NCI-H510A treated with DMSO at 0.1 percent for 48 hours (cell line): ENCODE measurements at places on chromosomes 5 and 9.
A peak's percentile ranks its signal among the peaks of the same experiment; 100 is the strongest.

DNA sequence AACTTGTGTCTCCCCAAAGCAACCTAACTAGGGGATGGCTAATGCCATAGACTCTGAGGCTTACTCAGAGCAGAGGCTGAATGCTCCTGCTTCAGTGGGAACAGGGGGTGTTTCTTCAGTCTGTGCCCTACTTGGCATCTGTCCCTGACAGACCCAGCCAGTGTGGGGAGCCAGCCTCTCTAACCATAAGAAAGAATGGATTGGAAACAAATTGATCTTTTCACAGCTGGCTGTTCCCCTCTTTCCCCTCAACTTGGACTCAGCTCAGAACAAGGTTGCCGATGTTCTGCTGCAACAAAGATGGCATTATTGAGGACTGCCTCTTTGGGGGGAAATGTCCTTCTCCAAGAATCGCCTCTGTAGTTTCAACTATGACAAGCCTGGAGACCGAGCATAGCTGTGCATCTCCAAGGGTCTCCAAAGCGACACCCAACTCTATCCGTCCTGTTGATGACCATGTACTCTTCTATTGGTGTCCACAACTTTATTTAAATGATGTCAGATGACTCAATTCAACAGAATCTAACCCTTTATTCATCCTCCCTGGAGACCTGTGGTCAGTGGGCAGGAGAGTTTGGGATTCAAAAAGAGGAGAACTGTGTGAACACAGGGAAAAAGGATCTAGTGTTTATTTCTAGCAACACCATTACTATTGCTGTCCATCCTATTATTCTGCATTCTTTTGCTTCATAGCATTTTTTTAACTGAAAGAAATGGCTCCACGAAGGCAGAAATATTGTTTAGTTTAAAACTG is 24.7 kb upstream of the TNC start:
- no peak for DNase-seq

DNA sequence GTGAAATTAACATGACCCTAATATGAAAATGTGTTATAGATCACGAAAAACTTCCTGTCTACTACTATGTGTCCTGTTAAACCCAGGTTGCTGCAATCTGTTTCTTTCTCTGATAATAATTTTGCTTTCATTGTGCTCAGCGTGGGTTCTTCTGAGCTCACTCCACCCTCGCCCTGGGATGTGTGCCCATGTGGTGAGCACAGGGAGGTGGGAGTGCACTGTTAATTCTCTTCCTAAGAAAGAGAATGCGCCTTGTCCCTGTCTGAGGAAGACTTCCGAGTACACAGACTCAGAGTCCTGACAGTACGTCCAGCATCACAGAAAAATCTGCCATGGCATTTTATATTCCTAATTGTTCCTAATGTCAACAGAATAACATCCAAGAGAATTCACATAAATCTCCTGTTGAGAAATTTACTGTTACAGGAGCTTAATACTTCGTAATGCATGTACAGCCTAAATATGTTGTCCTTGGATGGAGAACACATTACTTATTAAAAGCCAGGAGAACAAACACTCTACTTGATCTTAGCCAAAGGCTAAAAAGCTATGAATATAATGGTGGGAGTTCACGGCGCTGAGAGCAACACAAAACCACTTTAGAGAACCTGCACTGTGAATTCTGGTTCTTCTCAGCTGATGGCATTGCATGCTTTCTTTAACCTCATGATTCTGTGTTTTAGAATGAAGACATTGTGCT is 102.6 kb downstream of the PDE4D start:
- DNase-seq, result no peak

DNA sequence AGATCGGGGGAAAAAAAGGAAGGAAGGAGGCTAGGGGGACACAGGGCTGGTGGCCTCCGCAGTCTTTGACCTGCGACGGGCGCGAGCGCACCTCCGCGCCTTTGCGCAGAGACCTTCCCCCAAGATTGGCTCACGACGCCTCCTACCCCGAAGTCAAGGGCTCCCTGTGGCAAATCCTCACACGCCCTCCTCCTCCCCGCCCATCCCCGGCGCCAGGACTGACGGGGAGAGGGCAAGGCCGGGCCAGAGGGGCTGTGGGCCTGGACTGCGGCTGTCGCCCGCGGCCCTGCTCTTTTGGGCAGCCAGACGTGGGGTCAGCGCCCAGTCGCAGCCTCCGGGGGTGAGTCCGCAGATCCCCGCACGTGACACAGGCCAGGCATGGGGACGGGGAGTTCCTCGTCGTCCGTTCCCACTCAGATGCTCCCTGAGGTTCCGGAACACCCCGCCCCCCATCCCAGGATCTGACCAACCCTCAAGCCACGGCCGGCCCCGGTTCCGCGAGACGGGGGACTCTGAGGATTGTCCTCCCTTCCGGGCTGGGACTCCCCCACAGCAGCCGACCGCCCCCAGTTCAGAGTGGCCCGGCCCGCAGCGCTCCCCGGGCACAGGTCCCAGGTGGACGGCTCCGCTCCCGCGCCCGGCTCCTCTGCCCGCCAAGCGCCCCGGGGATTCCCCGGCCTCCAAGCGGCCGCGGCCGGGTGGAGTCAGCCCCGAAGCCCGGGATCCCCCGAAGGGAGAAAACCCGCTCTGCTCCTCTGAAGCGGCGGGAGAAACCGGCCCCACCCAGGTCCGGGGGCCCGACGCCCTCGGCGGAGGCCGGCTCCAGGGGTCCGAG is 543 bp upstream of the ANKRD33B start:
- no peak for DNase-seq

DNA sequence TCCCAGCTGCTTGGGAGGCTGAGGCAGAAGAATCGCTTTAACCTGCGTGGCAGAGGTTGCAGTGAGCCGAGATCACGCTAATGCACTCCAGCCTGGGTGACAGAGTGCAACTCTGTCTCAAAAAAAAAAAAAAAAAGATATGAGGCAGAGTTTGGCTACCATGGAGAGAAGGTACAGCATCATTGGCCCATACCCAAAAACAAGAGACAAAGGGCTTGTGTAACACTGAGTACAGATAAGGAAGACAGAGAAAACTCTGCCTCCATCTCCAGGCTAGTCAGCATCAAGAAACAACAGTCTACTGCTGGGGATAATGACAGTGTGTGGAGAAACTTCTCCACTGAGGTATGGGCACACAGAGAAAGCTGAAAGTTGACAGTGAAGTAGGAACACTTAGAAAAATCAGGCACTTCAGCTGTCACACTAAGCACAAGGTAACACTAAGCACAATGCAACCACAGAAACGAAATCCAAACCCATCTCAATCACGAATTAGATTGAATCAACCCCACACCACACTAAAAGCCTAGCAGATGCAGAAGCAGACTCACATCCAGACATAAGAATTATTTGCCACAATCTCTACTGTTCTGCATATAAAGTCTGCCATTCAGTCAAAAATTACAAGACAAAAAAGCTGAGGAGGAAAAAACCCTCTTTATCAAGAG is 10.5 kb downstream of the PJA2 start:
- DNase-seq, result no peak

DNA sequence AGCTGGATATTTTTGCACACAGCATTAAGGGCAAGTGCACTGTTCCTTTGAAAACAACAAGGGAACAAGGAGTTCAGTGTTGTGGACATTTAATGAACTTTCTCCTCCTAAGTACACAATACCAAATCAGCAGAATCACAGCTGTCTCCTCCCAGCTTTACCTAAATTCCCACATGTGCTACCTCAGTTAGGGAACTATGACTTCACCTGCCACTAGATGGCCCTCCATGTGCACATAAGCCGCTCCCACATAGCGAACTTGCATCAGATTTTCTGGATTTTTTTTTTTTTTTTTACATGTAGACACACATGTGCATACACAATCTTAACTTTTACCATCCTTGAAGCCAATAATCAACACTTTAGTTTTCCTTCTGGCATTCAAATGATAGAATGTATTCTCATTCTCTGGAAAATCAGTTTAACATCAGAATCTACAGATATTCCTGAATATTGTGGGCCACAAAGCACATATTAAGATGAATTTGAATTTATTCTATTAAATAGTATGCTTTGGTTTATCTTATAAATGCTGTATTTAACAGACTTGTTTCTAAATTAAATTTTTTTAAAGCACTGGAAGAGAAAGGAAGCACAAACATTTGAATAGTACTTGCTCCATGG is 123.6 kb downstream of the PALM2AKAP2 start:
- DNase-seq, result peak; percentile 67

GRCh38 chr9:37923796-37924427 is 20.0 kb upstream of the SLC25A51 start:
- DNase-seq, result no peak

DNA sequence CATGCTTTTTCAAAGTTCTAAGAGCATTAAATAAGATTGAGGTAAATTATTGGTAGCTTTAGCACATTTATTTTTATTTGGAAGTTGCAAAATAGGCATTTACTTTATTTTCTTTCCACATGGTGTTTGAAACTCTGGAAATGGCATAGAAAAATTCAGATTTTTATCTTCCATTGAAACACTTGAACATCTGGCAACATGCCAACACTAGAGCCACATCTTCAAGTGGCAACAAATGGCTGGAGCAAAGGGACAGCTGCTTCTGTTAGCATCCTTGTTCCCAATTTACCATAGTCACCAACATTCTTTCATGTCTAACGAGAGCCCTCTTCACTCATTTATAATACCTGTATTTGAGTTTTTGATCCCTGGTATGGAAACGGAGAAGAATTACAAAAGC is 539.9 kb downstream of the ZNF608 start:
- DNase-seq, result peak; percentile 52

GRCh38 chr9:115517335-115518075 is 399.5 kb upstream of the TNC start:
- no peak for DNase-seq

GRCh38 chr9:122055701-122056100 is 37.4 kb downstream of the TTLL11 start:
- DNase-seq, result no peak

DNA sequence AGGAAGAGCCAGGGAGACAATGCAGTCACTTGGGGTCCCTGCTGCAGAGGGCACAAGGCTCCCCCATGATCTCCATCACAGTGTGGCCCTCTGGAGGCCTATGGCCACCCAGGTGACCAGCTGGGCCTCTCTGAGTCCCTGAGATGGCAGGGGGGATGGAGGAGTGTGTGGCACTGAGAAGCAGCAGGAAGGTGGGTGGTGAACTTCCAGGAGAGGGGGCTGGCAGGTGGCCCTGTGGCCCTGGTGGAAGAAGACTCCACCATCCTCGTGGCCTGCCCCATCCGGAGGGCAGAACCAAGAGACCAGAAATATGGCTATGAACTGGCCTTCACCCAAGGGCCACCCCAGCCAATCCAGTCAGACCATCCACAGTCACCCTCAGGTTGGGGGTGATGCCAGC is 31.7 kb upstream of the AFAP1L1 start:
- DNase-seq, result no peak

GRCh38 chr5:68217047-68217355 is 1.4 kb downstream of the PIK3R1 start:
- DNase-seq, result no peak

DNA sequence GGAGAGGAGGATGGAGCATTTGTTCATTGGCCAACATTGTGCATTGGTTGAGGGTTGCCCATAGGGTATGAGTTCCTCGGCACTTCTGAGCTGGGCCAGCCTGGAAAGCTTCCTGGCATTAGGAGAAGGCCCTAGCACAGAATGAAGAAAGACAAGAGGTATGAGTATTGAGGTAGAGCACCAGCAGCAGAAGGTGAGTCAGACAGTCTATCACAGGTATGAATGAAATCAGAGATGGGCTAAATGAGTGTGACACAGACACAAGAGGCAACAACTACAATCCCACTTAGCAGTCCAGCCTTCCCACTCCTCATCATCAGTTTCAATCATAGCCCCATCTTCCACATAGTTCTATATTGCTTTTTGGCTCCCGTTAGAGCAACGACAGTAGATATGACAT is 25.4 kb upstream of the TGFBR1 start:
- DNase-seq, result no peak

DNA sequence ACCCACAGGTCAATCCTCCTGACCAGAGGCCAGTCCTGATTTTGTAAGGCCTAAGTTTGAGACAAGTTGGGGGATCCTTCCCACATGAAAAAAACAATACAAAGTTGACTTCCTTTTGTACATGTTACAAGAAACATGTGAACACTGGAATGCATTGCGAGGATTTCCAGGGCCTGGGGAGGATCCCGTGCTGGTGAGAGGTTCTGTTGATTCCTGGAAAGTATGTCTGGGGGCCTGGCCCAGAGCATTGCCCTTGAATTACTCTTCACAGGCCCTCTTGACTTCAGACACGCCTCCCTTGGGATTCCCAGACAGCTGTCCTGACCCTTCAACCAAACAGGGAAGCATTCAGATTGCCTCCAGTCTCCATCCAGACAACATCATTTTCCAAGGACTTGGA is 234.2 kb upstream of the IRX2 start:
- DNase-seq, result no peak

GRCh38 chr9:125377584-125378250 is 116.1 kb downstream of the GAPVD1 start:
- DNase-seq, result no peak

DNA sequence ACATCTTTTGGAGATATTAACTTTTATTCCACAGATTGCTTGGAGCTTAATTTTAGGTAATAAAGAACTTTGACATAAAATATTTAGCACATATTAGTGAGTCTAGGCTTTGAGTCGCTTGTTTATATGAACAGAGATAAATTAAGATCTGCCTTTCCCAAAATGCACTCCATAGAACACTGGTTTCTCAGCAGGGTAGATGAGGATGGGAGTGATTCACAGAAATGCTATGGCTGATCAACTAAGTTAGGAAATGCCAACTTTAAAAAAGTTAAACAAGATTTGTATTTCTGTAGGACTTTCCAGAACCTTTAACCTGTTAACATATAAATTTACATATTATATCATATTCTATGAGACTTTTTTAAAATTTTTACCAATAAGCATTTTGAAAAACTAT is 65.2 kb downstream of the STARD4 start:
- no peak for DNase-seq

DNA sequence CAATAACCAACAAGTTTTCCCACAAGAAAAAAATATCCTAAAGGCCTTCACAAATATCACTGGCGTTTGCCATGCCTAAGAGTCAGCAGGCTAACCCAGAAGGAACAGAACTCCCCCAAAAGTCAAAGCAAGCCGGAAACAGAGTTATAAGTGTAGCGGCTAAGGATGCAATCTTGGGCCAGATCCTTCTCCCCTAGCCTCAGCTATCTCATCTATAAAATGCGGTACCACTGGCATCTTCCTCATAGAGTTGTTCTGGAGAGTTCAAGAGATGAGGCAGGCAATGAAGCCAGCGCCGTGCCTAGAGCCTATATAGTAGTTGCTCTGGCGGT is 632 bp downstream of the DPM2 start:
- DNase-seq, result no peak

GRCh38 chr5:5788793-5789192 is 366.3 kb downstream of the ICE1 start:
- DNase-seq, result no peak

- no peak for DNase-seq
These were observed 136.5 kb downstream of the PHF2 start for GRCh38 chr9:93712896-93713295.
